ENCODE measurements at places on chromosomes 3 and 15.
A peak's percentile ranks its signal among the peaks of the same experiment; 100 is the strongest.

DNA sequence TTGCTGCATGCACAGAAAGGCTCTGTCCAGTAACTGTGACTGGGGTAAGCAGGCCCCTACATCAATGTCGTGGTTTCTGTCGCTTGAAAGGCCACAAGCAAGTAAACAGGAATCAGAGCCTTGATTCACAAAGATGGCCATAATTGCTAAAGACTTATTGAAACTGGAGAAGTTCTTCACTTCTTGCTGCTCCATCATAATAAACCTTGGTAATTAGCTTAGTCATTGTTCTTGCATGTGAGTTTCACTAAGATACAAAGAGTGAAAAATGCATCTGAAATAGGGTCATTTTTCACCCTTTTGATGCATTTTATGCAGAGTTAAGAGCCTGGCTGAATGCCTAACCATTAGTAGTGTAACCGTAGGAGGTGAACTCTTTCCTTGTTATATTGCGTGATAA is 3.2 kb downstream of the SEMA6D start:
- DNase-seq = no peak

DNA sequence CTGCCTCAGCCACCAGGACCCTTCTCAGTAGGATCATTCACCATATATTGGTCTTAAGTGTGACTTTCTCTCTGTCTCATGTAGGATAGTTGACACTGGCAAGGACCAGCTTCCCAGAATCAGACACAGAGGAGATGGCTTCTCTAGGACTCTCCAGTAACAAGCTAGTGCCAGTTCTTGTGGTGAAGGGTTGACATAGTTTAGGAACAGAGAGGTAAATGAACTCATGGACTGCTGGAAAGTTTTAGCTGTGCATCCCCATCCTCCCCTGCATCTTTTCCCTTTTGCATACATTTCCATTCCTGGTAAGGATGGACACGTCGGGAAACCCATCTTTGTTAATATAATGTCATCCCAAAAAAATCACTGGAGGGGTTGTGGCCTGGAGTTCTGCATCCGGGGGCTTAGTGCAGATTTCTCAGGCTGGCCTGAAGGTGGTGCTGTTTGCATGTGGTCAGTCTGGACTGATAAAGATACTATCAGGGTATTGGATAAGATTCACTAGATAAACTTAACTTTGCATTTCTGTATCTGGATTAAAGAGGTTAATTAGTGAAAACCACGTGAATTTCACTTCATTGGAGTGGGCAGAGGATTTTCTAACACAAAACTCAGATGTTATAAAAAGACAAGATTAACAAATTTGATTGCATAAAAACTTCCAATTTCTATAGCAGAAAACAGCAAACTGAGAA is 110.8 kb downstream of the TBC1D2B start:
- peak; percentile 20 for DNase-seq

DNA sequence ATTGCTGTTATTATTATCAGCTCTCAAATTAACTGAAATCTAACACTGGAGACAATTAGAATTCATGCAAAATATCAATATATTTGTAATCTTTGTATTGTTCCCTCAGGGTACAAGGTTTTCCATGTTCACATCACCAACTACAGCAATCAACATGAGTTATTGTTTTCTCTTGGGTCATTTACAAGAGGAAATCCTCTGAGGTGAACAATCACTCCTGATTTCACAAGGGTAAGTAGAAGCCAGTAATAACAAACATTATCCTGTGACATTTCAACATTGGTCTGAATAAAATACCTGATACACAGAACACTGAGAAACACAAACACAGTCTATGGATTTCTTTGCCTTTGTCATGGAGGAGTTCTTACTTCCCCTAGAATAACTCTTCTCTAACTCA is 174.0 kb downstream of the SUCNR1 start:
- no peak for DNase-seq

GRCh38 chr15:64630396-64631107 is 144.8 kb downstream of the RBPMS2 start:
- DNase-seq = no peak

DNA sequence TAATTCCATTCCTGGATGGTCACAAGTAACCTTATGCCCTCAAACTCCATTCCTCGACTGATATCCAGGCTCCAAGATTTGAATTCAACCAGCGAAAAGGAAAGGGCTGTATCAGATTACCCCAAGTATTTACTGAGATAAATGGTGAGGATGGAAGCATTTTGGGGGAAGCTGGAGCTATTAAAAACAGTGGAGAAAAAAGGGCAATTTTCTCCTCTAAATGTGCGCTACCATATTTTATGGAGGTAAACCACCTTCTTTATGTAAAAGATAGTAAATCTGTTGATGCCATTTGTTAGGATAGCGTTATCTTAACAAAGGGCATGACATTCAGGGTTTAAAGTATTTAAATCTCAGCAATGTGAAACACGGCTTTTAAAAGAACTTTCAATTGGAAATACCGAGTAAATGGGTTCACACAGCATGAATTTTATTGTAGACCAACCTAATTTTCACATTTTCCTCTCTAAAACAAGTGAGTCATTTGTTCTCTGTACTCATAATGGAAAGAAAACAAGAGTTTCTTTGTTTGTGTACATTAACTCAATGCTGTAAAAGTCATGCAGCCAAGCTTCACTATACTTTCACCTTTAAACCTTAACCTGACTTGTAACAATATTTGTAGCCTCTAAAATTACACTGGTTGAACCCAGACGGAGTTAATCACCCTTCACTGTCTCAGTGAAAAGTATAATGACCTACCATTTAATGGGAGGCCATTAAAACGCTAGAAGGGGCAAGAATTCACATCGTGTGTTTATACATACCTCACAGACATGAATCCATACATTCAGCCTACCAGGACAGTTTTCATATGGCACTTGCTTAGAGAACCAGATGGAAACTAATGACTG is 773.4 kb downstream of the ROBO1 start:
- DNase-seq = no peak

- DNase-seq = no peak
These were observed 120.1 kb downstream of the SRGAP3 start for GRCh38 chr3:9129365-9129764.

DNA sequence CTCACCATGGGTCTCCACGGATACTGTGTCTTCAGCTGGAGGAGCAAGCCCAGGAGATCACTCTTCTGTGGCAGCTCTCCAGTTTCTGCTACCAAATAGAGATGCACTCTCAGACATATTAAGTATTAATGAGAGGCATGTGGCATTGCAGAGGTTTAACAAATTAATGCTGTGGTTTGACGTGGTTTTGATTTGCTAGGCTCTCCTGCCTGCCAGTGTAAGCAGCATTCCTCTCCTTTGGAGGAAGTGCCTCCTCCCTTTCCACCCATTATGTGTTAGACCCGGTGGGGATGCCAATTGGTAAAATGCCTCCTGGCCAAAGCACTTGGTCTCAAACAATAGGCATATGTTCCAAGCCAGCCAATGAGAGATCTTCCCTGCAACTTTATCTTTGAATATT is 124.8 kb downstream of the MYLK start:
- no peak for DNase-seq
